Melanocyte of skin (primary cell): ENCODE measurements at places on chromosomes 2 and 18. TPM values are rescaled to one million over a fixed set of nuclear protein-coding genes. Genes with fewer than 3 reads are reported as not detected.

Gene NTSR2
- not detected in 2 replicates for total RNA-seq

Gene PARD3B
- total RNA-seq: 4.7 and 7.7 TPM in 2 replicates

Gene CERS6
- total RNA-seq: 22.3 and 29.8 TPM in 2 replicates

Gene CBLN2
- total RNA-seq: not detected in 2 replicates

Gene SP100
- 193 and 253 TPM in 2 replicates for total RNA-seq

Gene NEMP2
- total RNA-seq: 7.2 and 8.7 TPM in 2 replicates

Gene KIAA2012
- not detected in 2 replicates for total RNA-seq

Gene CNTNAP5
- total RNA-seq: under 0.01 TPM in 1 of 2 replicates, not detected in the other

Gene APOB
- total RNA-seq: under 0.01 TPM in 1 of 2 replicates, not detected in the other
